ENCODE measurements at places on chromosomes 2 and 18.

- DNase-seq, result no peak
Observed at GRCh38 chr2:227335713-227336112, 10.7 kb downstream of the MFF start.

DNA sequence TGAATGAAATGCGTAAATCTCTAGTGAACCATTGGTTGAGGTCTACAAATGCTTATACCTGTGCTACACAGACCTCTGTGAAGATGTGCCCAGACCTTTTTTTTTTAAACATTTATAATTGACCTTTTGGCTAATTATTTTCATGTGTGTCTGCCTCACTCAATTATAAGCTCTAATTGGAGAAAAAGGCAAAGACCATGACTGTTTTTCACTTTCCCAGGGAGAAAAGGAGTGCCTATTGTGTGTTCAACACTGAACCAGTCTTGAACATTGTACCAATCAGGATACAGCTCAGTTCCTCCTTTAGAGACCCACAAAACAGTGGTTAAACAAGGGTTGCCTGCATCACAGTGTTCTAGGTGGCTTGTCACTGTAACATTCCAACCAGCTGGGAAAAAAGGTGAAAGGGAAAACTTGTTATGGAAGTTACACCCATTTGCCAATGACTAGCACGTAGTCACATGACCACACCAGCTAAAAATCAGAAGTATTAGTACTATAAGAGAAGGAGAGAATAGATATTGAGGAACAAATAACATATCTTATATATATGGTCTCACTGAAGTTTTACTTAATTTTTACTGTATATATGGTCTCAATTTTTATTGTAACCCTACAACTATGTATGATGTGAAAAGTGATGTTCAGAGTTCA is 13.4 kb downstream of the TANK start:
- DNase-seq, result no peak

GRCh38 chr18:48007381-48007780 is 76.9 kb upstream of the SMAD2 start:
- no peak for DNase-seq

DNA sequence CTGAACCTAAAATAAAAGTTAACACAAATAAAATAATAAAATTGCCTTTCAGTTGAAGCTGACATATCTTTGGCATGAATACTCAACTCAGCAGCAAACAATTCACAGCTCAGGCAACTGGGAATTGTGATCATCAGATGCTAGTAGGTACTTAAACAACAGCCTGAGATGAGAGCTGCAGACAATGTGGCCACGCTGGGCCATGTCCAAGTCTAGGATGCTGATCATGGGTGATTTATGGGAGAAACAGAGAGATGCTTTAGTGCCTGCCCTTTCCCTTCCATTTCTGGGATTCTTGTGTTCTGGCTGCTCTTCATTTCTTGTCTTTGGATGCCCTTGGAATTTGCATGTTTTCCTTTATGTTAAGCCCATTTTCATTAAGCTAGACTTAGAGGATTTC is 212.4 kb upstream of the CWC22 start:
- DNase-seq, result no peak

DNA sequence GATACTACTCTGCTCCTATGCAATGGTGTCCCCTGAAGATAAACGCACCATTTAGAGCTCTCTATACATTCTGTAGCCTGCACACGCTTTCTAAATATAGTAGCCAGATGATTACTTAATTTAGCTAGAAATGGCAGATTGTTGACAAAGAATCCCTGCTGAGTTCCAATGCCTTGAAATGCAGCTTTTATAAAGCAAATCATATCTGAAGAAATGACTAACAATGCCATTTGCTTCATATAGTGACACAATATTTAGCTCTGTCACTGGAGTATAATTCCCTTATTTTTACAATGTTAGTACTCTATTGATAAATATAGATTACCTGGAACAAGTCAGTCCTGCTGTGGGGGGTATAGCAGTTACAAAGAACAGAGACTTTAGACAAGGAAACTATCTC is 166.2 kb downstream of the CDCA7 start:
- DNase-seq, result no peak

DNA sequence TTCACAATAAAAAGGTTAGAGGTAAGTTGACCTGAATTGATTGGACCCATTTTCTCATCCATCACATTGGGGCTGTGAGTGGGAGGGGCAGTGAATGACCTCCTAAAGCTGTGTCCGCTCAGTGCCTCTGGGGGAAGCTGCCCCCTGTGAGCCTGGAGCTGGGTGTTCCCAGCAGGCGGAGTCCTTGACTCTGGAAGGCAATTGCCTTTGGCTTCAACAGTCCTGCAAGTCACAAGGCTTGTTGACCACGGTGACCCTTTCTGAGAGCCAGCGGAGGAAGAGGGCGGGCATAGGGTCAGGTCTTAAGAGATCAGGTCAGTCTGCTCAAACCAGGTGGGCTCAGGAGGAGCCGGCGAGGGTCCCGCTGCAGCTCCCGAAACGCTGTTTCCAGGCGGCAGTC is 1.1 kb upstream of the CIDEA start:
- no peak for DNase-seq

- no peak for DNase-seq
Observed at GRCh38 chr2:203775684-203776083, 69.2 kb downstream of the CD28 start.

DNA sequence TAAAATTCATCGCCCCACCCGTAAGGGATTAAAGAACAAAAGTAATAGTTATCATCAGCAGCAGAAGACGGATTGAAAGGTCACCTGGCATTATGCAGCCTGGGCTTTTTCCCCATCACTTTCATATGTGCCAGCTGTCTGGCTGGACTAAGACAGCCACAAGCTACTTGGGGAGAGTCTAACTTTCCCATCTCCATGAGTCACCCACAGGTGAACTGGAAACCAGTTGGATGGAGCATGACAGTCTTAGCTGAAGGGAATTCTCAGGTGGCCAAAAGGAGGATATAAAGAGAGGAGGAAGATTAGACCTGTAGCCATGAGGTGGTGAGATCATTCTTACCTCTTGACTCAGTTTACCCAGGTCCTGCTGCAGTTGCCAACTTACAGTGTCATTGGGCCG is 7.0 kb upstream of the FAM178B start:
- no peak for DNase-seq

DNA sequence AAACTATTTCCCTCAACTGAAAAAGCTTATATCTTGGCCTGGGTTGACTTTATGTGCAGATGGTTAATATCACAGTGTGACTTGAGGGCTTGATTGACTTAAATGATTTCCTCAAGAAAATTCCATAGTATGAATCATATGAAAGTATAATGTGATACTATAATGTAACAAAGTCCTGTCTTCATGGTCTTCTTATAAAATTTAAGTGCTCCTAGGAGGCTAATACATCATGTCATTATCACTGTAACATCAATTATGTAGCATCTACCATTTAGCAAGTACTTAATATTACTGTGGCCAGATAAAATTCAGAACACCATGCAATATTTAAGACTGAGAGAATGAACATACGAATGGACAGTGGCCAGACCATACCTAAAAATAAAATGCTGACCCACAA is 276.1 kb downstream of the RIT2 start:
- no peak for DNase-seq

- no peak for DNase-seq
Observed at GRCh38 chr2:23002234-23002633, 382.7 kb upstream of the KLHL29 start.

GRCh38 chr2:197919487-197919886 is 115.1 kb downstream of the PLCL1 start:
- DNase-seq, result no peak

DNA sequence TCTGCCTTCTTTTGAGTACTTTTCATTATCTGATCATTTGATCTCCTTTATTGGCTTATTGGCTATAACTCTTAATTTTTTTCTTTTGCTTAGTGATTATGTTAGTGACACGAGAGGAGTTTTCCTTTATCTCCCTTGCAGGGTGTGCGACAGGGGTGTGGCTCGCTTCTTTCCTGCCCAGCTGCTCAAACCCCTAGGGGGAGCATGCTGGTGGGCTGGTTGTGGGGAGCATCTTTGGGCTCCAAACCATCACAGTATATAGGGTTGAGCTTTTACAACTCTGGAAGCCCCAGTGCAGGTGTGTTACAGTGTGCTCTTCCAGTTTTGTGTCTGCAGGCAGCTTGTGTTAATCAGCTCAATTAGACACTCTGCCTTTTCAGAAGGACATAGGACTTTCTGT is 357.0 kb upstream of the TMEFF2 start:
- DNase-seq, result no peak

DNA sequence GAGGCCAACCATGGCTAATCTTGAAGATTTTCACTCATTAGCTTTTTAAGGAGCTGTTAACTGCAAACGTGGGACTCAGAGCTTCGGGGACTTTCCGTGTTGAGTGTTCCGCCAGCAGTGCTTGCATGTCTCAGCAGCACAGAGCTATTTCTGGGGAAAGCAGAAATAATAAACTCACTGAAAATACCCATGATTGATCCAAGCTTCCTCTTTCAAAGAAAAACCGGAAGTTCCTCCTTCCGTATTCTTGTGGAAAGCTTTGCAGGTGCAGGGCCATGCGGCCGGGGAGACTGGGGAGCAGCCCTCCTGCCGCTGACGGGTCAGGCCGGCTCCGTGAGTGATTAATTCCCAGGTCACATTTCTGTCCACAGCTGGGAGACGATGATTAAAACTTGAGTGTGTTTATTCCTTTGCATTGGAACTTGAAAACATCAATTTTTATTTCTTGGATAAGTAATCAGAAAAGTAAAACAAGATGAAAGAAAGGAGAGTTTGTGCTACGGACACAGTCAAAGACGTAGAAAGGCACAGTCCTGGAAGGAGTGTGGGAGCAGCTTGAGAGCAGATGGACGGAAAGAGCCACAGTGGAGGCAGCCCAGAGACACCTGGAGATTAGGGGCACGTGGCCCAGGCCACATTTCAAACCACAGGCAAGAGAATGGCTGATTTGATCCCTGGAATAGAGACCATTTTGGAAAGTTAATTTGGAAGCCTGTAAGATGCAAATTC is 54.2 kb upstream of the CTDP1 start:
- DNase-seq, result no peak

DNA sequence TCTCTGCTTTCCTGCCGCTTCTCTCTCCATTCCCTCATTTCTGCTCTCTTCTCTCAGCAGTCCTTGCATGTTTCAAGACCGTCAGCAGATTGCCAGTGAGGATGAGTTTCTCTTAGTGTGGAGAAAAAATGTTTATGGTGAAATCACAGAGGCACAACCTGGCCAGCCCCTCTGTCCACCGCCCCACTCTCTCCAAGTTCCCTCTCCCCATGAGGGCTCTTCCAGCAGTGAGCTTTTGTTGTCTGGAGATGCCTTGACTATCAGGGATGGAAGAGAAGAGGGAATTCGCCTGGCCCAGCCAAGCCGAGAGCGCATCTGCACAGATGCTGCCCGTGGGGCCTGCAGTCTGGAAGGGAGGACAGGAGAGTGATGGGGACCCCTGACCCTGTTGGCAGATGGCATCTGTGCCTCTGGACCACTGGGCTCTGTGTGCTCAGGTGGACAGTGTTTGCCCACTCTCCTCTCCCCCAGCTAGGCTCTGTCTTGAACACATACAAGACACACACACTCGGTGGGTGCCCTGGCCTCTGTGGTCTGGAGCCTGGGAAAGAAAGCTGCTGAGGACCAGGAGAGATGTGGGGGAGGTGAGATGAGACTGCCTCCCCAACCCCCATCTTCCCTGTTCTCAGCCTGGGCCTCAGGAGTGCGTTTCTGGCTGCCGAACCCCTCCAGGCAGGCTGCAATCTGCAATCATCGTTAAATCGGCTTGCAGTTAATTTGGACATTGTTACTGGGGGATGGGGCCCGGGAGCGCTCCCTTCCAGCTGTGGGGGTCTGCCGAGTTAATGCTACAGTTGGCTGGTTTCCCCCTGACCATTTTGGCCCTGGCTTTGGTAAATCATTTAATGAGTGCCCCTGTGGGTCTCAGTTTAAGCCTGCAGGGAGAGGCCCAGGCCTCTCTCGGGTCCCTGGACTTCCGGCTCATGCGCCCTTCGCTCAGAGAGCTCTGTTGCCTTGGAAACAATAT is 4.5 kb downstream of the ITM2C start:
- DNase-seq, result no peak

GRCh38 chr2:9274701-9275343 is 68.2 kb downstream of the ASAP2 start:
- no peak for DNase-seq

GRCh38 chr2:127479866-127480743 is 46.2 kb downstream of the IWS1 start:
- DNase-seq, result no peak

DNA sequence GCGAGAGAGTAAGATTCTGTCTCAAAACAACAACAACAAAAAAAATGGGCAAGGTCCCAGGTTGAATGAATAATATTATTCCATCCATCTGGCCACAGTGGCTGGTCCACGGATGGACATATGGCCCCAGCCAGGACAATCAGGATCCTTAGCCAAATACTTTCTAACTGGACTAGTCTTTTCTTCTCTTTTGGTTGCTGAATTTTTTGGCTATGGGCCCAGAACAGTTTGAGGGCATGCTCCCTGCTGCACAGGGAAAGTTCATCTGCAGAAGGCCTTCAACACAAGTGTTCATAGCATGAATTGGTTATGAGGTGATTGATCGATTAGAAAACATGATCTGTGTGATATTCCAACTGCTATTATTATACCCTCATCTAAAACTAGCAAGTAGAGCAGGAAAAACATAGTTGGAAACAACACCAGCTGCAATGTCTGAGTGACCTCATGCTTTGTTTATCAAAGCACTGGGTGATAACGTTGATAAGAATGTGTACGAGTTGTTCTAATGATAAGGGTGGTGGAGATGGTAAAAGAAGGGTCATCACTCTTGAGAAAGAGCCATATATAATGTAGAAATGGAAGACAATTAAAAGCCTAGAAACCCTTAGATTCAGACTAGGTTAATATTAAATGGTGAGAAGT is 47.8 kb upstream of the RNF103 start:
- DNase-seq, result no peak

DNA sequence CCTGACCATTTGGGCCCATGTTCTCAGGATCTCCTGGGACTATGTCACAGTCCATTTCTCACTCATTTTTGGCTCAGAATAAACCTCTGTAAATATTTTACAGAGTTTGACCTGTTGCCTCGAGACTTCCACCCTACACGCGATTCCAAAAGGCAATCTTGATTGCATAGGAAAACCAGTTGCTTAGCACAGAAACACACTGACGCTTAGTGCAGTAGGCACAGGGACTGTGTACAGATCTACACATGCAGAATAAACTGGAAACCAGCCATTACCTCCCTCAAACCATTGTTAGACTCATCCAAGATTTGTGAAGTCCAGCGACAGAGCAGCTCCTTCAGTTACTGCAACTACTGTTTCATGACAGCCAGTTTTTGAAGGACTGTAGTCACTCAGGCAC is 73.0 kb downstream of the NCKAP5 start:
- no peak for DNase-seq

GRCh38 chr2:58089081-58089480 is 42.5 kb downstream of the VRK2 start:
- DNase-seq, result no peak

GRCh38 chr18:35136248-35136647 is 95.0 kb downstream of the MAPRE2 start:
- no peak for DNase-seq

GRCh38 chr18:715626-716025 is 3.2 kb upstream of the ENOSF1 start:
- DNase-seq, result no peak

DNA sequence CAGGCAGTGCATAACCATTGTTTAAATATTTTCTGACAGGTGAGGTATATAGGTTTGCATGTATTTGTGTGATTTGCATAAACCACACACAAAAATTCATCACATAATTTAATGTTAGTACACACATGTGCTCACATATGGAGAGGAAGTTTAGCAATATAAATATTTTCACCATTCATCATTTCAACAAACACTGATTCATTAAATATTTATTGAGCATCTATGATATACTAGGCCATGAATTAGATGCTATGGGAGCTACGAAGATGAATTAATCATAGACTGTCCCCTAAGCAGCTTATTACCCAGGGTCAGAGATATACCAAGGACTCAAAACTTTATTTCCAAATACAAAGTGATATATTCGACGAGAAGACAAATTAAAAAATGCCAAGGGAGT is 311.6 kb upstream of the PIK3C3 start:
- DNase-seq, result no peak
